ENCODE measurements at places on chromosomes 5 and 9.

DNA sequence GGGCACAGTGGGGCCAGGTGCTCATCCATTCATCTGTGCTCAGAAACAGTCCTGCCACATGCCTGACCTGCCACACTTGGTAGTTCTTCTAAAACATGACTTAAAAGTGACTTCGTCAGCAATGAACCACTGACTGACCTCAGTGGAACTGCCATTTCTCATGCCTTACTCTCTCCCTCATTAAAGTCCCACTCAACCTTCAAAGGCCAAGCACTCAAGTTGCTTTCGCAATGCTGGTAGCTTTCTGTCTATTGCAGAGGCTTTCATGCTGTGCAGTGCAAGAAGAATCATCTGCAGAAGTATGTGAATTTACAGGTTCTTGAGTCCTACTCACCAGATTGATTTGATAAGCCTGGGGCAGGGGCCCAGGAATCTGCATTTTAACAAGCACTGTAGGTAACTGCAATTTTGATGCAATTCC, 23.9 kb downstream of the B4GALT1 start:
- DNase-seq = no peak

DNA sequence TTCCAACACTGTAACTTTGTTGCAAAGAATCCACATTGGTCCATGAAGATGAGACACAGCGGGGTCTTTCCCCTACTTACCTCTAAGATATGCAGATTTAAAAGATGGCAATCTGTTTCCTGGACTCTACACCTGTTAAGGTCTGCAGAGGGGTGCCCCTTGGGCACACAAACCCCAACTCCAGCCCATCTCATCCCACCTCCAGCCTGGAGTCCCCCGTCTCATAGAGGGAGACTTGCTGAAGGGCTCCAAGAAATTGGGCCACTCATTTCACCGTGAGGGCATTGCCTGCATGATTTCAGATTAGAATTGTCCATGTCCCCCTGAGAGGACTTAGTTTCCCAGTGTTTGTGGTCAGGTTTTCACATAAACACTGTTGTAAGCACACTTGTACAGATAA, 365.7 kb downstream of the IRX2 start:
- DNase-seq = no peak

- DNase-seq = no peak
These were observed 115.9 kb upstream of the SH3GL2 start for GRCh38 chr9:17462869-17463464.

DNA sequence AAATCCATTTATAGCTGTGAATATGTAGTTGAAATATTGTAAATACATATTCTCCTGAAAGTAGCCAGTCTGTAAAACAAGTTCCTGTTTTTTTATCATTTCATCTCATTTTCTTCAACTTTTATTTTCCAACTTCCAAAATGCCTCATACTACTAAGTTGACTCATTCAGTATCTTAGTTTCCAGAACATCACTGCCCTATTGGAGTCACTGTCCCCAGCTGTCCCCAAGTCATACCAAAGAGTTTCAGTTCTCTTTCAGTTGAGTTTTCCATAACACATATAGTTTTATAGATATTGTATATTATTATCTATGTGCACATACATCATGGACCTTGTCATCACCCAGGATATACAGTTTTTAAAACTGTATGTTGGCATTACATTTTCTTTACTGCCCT, 261.7 kb downstream of the CDH12 start:
- DNase-seq = no peak

DNA sequence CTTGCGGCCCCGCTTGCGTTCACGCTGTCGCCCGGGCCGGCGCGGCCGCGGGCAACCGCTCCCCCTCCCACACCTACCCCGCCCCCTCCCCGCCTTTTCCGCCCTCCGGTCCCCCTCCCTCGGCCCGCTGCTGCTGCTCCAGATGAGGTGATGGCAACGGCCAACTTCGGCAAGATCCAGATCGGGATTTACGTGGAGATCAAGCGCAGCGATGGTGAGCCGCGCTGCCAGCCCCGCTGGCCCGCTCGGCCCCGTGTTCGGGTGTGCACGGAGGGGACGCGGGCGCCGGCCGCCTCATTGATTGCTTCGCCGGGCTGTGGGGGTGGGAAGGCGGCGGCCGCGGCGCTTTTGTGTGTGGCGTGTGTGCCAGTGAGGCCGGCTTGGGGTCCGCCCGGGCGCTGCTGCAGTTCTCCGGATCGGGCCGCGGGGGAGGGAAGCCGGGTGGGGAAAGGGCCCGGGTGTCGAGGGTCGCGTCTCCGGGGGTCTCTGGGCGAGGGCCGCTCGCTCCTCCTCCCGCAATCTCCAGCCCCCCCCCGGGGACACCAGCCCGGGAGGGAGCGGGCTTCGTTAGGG, 403 bp downstream of the KIF2A start:
- DNase-seq = no peak

- DNase-seq = no peak
These were observed 479.5 kb downstream of the TAF11L14 start for GRCh38 chr5:18113721-18114120.

DNA sequence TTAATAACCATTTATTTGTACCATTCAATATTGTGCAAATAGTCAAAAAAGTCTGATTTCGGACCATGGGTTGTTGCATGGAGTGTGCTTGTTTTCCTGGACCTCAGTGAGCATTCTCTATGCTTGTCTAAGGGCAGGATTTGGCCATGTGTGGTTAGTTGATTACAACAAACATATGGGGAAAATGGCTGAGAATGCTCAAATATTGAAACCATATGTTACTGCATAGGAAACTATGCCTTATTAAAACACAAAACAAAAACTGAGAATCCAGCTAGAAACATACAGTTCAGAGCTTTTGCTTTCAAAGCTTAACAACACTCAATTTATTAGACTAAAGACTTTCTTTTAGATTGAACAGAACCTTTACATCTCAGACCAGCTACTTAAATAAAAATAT, 928.3 kb downstream of the NR2F1-AS1 start:
- DNase-seq = no peak

DNA sequence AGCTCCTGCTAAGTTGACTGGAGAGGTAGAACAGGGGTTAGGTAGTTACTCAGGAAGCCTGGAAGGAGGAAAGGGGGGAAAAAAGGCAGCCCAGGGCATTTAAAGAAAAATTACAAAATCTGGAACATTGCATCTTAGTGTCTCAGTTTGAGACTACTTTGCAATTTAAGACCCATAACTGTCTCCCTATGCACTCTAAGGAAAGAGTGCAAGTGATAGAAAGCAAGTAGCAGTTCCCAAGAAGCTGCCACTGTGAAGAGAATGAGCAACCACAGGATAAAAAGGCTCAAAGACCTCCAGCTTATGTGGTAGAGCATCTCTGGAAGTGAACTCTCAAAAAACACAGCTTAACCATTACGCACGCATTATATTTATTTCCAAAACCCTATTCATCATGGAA, 141.8 kb downstream of the SLCO4C1 start:
- DNase-seq = no peak

GRCh38 chr5:67195406-67196275, 958 bp downstream of the CD180 start:
- DNase-seq = no peak

GRCh38 chr5:62268792-62269191, 37.2 kb upstream of the KIF2A start:
- DNase-seq = no peak

DNA sequence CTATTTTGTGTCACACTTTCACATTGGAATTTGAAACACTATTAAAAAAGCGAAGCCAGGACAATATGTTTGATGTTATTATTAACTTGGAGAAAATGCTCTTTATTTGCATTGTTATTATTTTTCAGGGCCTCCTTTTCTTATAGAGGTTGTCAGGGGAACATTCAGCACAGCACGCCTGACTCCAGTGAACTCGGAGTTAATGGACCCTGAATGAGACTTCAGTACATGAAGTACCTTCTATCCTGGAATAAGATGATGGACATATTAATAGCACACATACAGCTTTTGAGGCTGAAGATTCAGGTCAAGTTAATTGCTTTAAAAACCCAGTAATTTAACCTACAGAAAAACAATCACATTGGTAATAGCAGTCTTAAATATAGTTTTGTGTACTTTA, 652.9 kb downstream of the SEMA5A start:
- no peak for DNase-seq

DNA sequence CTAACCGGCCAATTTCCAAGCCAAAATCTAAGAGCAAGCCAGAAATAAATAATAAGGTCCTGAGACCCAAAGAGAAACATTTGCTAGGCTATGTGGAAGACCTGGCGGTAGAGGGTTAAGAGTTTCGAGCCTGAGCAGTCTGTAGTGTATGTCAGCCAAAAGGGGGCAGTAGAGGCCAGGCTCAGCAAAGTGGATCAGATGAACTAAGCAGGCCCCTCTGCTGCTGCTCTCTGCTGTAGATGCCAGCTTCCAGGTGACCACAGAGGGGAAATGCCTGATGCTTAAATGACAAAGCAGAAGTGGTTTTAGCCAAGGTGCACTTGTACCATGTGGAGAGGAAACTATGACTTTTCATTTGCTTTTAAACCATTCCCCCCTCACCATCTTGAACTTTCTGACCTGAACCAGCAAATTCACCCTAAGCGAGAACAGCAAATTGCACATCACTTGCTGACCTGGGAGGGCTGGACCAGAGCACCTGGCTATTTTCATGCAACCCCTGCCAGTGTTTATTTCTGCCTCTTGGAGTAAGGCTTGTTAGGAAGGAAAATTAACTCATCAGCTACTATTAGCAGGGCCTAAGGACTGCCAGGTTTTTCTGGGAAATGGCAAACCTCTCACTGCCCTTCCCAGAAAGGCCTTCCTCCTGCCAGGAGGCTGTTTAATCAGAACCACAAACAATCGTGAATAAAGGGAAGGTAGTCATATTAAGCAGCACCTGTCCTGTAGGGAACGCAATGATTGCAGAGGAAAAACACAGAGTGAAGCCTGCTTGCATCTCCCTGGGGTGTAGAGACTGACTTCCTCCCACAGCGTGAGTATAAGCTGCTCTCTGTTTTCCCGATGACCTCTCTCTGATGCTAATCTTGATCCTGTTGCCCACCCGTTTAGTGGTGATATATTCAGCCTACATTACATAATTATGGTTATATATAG, 818.2 kb downstream of the TLR4 start:
- DNase-seq = no peak

- no peak for DNase-seq
These were observed 66.3 kb upstream of the IL33 start for GRCh38 chr9:6149315-6149714.

- no peak for DNase-seq
These were observed 2122.2 kb downstream of the MAT2B start for GRCh38 chr5:165627548-165628170.

DNA sequence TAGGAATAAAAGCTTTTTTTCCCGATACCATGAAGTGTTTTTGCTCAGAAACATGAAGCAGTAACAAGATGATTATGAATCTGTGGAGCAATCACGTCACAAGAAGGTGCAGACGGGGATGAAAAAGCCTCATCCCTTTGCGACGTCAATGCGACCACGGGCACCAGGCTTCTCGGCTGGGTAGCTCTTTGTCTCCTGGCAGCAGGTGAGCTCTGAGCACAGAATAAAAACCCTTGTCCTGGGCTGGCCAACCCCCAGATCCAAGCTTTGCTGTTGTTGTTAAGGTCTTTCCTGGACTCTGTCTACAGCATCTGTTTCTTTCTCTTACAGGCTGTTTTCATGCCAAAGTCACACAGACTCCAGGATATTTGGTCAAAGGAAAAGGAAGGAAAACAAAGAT, 113.8 kb downstream of the ANKRD18B start:
- DNase-seq = no peak

Measured in esophagus squamous epithelium (tissue), 5 donors.